ENCODE measurements at places on chromosomes 7 and 10.

DNA sequence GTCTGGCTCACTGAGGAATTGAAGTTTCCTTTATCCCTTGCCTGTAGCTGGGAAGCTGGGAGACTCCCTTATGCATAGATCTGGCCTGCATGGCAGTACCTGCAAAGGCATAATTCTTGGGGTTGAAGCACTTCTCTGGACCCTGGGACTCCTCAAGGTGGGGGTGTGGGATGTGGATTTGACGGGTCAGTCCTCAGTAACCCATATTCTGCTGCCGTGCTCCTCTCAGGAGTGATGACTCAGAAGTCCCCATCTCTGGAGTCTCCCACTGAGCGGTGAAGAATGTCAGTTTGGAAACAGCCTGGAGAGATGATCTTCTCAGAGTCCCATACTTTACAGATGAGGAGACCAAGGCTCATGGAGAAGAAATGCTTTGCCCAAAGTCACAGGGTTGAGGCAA, 49.0 kb downstream of the SORCS3 start:
- DNase-seq, result no peak

GRCh38 chr7:102019461-102019860, 202.0 kb downstream of the CUX1 start:
- DNase-seq, result no peak

- no peak for DNase-seq
Measured at GRCh38 chr7:35313575-35313974, 59.7 kb upstream of the TBX20 start.

DNA sequence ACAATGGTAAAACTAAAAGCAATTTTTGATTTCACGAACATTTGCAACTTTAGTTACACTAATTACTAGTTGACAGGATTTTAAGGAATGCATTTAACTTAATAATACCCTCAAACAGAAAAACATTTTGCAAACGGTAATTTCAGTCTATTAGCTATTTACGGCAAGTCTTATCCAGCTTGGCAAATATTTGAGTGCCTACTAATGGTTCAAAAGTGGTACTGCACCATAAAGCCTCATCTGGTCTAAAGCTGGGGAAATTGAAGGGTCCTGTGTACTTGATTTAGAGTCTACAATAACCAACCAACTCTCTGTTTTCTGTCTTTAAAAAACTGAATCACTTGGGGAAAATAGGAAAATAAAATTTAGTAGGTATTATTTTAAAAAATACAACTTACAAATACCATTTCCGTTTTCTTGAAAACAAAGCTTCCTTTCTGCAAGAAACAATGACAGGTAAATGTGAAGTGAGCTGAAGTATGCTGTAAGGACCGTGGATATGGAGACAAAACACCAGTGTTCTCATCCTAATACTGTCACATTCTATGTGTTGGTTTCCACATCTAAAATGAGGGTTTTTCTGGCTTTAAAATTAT, 142.3 kb downstream of the VPS50 start:
- no peak for DNase-seq

DNA sequence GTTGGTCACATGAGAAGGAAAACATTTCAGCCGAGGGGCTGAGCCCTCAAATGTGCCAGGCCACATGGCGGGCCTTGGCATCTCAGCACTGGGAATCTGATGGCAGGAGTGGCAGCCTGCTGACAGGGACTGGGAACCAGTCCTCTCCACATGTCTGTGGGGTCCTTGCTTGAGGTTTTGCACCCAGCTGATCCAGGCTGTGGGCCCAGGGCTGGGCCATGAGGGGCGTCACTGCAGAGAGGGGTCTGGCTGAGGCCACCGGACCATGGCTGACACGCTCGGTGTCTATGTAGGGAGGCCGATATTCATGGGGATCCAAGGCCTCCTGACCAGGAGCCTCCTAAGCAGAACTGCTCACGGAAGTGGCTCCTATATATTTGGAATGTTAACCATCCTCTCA, 31.0 kb upstream of the PWWP2B start:
- no peak for DNase-seq
